GM12891 (cell line): ENCODE measurements at places on chromosomes 6 and 20.

GRCh38 chr20:33124994-33125393 is 43.0 kb upstream of the BPIFA2 start:
- DNase-seq: no peak

GRCh38 chr20:6863798-6864201 is 96.3 kb downstream of the BMP2 start:
- DNase-seq: no peak

GRCh38 chr20:1538655-1539054 is 18.9 kb downstream of the SIRPD start:
- DNase-seq: no peak

DNA sequence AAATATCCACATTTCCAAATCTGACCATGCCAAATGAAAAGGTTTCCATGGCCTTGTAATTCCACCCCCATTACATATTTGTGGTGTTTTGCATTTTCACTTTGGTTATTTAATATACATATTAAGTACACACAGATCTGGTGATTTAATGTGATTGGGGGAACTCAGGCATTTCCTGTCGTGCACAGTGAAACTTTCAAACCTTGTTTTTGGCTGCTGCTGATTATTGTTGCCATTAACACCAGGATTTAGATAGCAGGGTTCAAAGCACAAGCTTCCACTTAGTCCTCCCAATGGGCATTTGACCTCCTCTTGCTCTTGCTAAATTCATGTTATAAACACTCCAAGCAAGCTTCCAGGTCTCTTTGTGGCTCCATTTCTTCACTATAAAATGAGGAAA is 166.5 kb downstream of the SOBP start:
- no peak for DNase-seq

DNA sequence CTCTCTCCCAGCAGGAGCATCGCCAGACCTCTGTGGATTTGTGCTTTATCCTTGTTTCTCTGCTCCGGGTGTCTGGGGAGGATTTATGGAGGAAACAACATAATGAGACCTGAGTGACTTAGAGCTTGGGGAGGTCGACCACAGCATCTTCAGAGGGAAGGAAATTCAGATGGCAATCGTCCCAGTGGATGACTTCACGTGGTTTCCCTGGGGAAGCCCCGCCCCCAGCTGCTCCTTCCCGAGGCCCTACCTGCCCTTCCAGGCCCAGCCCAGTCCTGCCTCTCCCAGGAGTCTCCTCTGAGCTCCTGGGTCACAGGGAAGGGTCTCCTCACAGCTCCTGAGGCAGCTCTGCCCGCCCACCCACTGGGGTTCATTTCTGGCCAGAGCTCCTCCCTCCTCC is 430.3 kb upstream of the SULF2 start:
- DNase-seq: no peak

DNA sequence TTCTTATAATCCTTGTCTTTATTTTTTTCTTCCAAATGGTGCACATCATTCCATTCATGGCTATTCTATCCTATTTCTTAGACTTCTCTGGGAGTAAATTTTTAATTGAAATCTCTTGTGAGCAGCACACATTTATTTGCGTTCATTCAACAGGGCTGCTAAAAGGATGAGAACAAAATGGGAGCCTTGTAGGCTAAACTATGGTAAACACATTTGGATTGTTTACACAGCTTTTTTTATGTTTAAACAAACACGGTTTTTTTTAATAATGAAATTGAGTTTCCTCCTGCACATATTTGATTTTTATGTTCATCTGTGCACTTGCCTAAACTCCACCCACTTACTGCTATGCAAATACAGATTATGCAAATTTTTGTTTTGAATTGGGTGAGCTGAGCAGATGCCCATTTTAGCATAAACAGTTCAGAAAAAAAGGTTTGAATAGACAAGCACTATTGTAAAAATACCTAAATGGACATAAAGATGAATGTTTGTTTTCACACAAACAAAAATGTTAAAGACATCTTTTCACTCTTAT is 92.0 kb downstream of the OLIG3 start:
- no peak for DNase-seq

GRCh38 chr6:149217466-149217888 is 100.0 kb upstream of the TAB2 start:
- DNase-seq: no peak

- no peak for DNase-seq
Measured at GRCh38 chr6:145813285-145814034, 1.1 kb downstream of the FBXO30 start.

DNA sequence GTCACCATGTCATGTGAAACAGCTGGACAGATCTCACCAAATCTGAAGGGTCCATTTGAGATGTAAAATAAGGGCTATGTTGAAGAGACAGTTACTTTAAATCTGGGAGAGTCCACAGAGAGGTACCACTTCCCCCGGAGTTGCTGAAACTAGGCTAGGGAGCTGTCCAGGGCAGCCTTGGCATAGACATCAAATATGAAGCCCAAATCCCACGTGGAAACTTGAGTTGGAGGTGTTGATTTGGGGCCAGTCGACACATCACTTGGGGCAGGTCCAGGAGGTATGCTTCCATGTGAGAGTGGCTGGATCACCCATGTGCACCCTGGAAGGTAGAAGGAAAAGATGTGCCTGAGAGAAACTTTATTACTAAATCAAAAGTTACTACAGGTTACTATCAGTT is 12.0 kb upstream of the SERPINB9 start:
- no peak for DNase-seq

- no peak for DNase-seq
Measured at GRCh38 chr20:64199395-64199794, 35.1 kb downstream of the MYT1 start.

DNA sequence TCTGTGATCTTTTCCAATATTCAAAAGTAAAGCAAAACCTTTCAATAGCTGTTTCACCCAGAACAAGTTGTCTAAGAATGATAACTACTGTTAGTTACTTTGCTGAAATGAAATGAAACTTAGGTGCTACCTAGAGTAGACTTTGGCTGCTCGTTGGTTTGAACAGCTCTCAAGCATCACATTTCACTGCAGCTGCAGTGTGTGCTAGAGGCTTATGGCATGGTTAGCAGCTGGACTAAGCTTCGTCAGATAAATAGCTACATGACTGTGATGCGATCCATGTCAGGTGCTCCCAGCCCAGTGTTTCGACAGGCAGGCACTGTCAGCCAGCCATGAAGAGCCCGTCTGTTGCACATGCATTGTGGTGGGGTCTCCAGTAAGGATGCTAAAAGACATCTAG is 201.1 kb downstream of the TFAP2B start:
- no peak for DNase-seq

DNA sequence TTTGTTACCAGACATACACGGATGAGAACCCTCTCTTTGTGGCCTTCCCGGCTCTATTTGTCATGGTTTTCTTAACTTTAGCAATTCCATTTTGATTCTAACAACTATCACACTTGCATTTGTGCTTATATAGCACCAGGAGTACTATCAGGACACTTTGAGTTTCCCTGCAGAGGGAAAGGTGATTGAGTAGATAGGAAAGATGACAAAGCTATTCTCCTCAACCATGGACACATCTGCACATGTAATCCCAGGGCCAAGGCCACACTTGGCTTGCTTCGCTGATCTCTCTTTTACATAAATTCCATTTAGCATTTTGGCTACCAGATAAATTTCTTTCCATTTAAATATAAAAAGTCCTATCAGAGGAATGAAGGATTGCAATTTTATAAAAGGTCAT is 23.3 kb upstream of the CFAP206 start:
- no peak for DNase-seq

- DNase-seq: no peak
Measured at GRCh38 chr6:15352845-15353244, 107.0 kb downstream of the JARID2 start.

- no peak for DNase-seq
Measured at GRCh38 chr6:85744433-85744970, 101.8 kb upstream of the SYNCRIP start.

GRCh38 chr6:86456821-86457220 is 480.5 kb upstream of the HTR1E start:
- DNase-seq: no peak

DNA sequence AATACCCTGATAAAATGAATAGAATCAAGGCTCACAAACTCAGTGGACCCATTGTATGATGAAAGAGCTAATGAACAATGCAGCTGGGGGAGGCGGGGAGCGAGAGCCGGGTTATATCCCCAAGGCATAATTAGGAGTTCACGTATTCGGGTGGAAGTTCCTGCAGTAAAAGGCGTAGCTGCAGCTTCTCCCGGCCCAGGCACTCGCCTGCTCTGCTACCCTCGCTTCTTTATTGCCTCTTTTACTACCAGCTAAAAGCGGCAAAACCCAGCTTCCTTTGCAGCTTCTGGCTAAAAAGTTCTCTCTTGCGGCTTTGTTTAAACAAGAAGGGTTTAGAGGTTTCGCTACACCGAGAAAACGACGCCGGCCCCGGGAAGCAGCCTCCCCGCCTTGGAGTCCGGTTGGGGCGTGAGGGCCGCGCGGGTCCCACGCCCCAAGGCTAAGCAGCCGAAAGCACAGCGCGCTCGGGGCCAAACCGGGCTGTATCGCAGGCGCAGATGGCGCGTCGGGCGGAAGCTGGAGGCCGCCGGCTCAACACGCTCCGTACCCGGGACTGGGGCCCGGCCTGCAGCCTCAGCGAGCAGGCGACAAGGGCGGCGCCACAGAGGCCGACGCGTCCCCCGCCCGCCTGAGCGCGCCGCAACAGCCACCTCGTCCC is 1.6 kb downstream of the ZBTB2 start:
- DNase-seq: no peak

DNA sequence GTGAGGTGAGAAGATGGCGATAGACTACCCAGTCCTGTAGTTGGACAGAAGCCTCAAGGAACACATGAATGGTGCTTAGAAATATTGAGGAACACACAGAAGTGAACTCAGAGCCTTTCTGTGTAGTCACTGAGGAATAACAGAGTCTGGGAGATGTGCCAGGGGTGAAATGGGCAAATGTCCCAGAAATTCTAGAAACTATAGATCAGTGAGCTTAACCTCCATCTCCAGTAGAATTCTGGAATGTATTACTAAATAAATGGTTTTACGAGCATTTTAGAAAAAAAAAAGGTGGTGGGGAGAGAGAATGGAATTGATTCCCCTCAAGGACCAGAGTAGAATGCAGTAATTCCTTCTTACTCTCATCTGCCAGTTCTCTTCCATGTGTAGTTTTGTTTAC is 380.0 kb downstream of the LMBRD1 start:
- DNase-seq: no peak

GRCh38 chr20:49642816-49643215 is 70.9 kb downstream of the B4GALT5 start:
- DNase-seq: no peak

DNA sequence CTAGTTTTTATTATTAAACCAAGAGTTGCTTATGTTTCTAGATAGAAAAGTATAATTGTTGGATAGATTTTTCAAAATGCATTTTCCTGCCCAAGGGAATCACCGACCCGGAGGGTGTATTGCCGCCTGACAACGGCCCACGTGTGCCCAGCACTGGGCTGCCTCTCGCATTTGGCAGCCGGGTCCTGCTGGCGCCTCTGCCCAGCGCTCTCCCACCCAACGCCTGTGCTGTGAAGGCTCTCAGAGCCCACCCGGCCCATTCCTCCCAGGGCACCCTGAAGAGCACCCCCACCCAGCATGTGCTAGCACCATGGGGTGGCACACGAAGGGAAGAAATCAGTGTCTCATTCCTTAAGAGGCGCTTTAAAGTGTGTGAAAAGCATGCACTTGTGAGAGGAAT is 88.3 kb upstream of the AFDN start:
- no peak for DNase-seq

DNA sequence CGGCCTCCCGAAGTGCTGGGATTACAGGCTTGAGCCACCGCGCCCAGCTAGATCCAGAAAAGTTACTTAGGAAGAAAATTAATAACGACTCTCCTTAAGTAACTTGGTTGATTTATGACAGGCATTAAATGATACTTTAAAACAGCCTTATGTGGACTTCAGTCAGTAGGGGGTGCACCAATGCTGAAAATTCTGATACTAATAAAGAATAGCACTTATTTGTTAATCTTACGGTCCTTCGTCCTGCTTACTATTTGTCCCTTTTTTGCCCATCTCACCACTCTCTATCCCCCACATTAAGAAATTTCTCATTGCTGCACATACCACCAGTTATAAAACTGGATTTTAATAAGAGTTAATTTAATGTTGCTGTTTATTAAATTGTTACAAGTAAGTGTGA is 12.7 kb upstream of the PRELID3B start:
- no peak for DNase-seq

GRCh38 chr6:56832225-56832624 is 122.7 kb upstream of the BEND6 start:
- no peak for DNase-seq

- no peak for DNase-seq
Measured at GRCh38 chr20:50277064-50277415, 86.4 kb downstream of the CEBPB start.
